CD4-positive, alpha-beta T cell (primary cell): ENCODE measurements at places on chromosomes 2 and 18. TPM values are rescaled to one million over a fixed set of nuclear protein-coding genes. Genes with fewer than 3 reads are reported as not detected.

SERPINB7 gene
- not detected for total RNA-seq

FTCDNL1 gene
- total RNA-seq: 1.3 TPM

KCNS3 gene
- total RNA-seq: not detected

GRCh38 chr2:32626639-32627221 lies 1.1 kb upstream of the TTC27 start:
- H3K27ac ChIP-seq: no peak overlapping the region
- peaks cover 21% of the 10 kb centered on the region for H3K36me3 ChIP-seq
- no peak for DNase-seq
- no peaks in the 10 kb centered on the region for H3K27me3 ChIP-seq
- H3K4me3 ChIP-seq: peak overlapping the region; percentile 88

- no peak overlapping the region for H3K27ac ChIP-seq
- H3K36me3 ChIP-seq: no peaks in the 10 kb centered on the region
- no peak for DNase-seq
- H3K4me3 ChIP-seq: no peak overlapping the region
Observed at GRCh38 chr18:25646971-25647370, 295.0 kb upstream of the ZNF521 start.

DNA sequence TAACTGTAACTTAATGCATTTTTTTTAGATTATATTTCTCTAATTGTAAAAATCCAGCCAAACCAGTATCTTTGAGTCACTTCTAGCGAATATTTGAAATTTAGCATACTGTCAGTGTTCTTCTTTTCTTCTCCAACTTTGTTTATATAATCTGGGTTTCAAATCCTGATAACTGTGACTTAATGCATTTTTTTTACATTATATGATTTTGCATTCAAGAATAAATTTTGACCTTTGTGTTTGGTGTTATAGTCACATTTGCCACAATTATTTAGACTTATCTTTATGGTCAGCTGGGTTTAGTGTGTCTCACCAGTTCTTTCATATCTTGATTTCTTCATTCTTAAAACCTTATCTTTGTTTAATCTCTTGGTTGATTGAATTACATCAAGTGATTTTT lies 345.7 kb downstream of the SLC4A3 start:
- H3K4me1 ChIP-seq: no peaks in the 10 kb centered on the region
- DNase-seq: no peak
- no peak overlapping the region for H3K27ac ChIP-seq
- H3K27me3 ChIP-seq: no peaks in the 10 kb centered on the region
- no peaks in the 10 kb centered on the region for H3K36me3 ChIP-seq
- H3K4me3 ChIP-seq: no peak overlapping the region

GRCh38 chr18:25147877-25148488 lies 204.0 kb downstream of the ZNF521 start:
- no peak for DNase-seq
- H3K4me3 ChIP-seq: no peak overlapping the region
- no peaks in the 10 kb centered on the region for H3K4me1 ChIP-seq
- H3K27me3 ChIP-seq: no peaks in the 10 kb centered on the region

GRCh38 chr2:168174756-168175155 lies 72.6 kb downstream of the STK39 start:
- no peaks in the 10 kb centered on the region for H3K27me3 ChIP-seq
- no peaks in the 10 kb centered on the region for H3K36me3 ChIP-seq
- no peak for DNase-seq
- H3K4me3 ChIP-seq: no peak overlapping the region
